Right atrium auricular region (tissue), 2 donors: ENCODE measurements at places on chromosomes 13 and 19. TPM values are rescaled to one million over a fixed set of nuclear protein-coding genes. Genes with fewer than 3 reads are reported as not detected.

GRCh38 chr13:70814684-70815083, 706.4 kb upstream of the KLHL1 start:
- H3K4me1 ChIP-seq, result no peaks in the 10 kb centered on the region
- H3K4me3 ChIP-seq, result no peak overlapping the region
- H3K27me3 ChIP-seq, result no peaks in the 10 kb centered on the region
- no peak overlapping the region for H3K27ac ChIP-seq
- no peaks in the 10 kb centered on the region for H3K36me3 ChIP-seq

GRCh38 chr19:54489341-54489740, 13.3 kb upstream of the LAIR2 start:
- no peak for DNase-seq
- H3K27ac ChIP-seq, result no peak overlapping the region
- H3K4me3 ChIP-seq, result no peak overlapping the region
- no peaks in the 10 kb centered on the region for H3K27me3 ChIP-seq

The PGLYRP2 gene
- not detected for total RNA-seq

- no peak for DNase-seq
- no peaks in the 10 kb centered on the region for H3K4me1 ChIP-seq
- H3K36me3 ChIP-seq, result no peaks in the 10 kb centered on the region
- H3K27ac ChIP-seq, result no peak overlapping the region
Observed at GRCh38 chr13:47215736-47216135, 318.9 kb upstream of the HTR2A start.

- DNase-seq, result peak; percentile 36
- no peaks in the 10 kb centered on the region for H3K4me1 ChIP-seq
- H3K4me3 ChIP-seq, result no peak overlapping the region
Observed at GRCh38 chr19:29324291-29324680, 111.3 kb upstream of the UQCRFS1 start.

The IGSF23 gene
- not detected for total RNA-seq

DNA sequence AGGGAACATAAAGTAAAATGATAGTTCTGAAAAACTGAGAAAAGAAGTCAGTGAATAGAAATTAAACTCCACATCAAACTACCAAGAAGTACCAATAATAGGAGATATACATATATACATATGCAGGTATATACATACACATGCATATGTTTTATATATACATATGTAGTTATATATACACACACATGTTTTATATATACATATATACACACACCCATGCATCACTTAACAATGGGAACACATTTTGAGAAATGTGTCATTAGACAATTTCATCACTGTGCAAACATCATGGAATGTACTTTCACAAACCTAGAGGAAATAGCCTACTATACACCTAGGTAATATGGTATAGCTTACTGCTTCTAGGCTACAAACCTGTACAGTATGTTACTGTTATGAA, 626.8 kb upstream of the PCDH9 start:
- H3K27me3 ChIP-seq, result no peaks in the 10 kb centered on the region
- no peak overlapping the region for H3K27ac ChIP-seq
- H3K4me1 ChIP-seq, result no peaks in the 10 kb centered on the region

The RFPL4A gene
- total RNA-seq, result not detected

The RXFP2 gene
- total RNA-seq, result not detected

The LILRB5 gene
- total RNA-seq, result 12.0 TPM

The KCNC3 gene
- total RNA-seq, result 1.4 TPM

DNA sequence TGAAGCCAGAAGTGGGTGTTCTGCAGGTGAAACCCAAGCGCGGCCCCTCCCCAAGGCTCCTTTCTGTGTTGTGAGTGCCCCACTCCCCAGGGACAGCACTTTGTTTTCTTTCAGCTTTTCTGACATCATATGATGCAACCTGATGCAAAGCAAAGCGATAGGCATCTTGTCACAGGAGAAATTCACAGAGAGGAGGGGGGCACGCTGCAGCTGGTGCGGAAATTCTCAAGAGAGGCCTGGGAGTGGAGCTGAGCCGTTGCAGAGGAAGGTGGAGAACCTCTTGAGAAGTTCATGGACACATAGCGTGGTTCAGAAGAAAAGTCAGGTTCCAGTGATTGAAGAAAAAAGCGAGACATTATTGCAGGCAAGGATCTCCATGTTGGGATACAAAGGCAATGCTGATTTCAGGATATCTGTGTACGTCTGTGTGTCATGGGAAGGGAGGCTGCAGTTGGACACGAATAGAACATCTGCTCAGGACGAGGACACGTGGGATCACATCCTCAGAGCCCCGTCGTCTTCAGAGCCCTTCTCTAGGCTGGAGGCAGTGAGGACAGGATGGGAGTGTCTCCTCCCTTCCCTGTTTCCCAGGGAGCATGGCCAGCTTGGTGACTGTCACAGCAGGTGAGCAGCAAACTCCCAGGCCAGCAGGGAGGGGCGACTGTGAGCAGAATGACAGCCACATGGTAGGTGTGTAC, 79.2 kb downstream of the IRS2 start:
- no peaks in the 10 kb centered on the region for H3K27me3 ChIP-seq
- no peak overlapping the region for H3K27ac ChIP-seq
- H3K36me3 ChIP-seq, result no peaks in the 10 kb centered on the region
- no peak overlapping the region for H3K4me3 ChIP-seq
- no peaks in the 10 kb centered on the region for H3K4me1 ChIP-seq

- DNase-seq, result peak; percentile 95
- peak overlapping the region; percentile 62 for H3K4me3 ChIP-seq
- H3K27me3 ChIP-seq, result no peaks in the 10 kb centered on the region
- H3K27ac ChIP-seq, result peak overlapping the region; percentile 81
Observed at GRCh38 chr19:52601025-52601973, 31.2 kb downstream of the ZNF701 start.

DNA sequence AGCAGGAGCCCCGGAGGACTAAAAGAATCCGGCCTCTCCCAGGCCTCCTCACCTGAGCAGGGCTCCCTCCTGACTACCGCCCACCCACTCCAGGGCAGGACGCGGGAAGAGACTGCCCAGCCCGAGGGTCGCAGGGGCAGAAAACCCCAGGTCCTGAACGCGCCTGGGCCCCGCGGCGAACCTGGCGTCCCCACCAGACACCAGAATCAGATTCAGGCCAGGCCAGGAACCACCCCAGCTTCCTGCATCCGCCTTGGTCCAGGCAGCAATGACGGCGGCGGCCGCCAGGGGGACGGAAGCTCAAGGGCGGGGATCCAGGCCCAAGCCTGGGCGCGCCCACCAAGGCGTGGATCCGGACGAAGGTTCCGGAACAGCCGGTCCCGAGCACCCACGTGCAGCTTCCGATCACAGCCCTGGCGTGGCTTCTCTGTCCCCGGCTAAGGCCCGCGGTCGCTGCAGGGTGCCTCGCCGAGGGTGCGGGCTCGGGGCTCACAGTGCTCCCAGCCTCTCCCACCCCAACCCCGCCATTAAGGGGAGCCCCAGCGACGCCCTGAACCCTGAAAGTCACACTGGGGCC, 3.6 kb downstream of the LGALS7 start:
- H3K4me1 ChIP-seq, result peaks cover 7% of the 10 kb centered on the region
- H3K4me3 ChIP-seq, result peak overlapping the region; percentile 49
- no peaks in the 10 kb centered on the region for H3K27me3 ChIP-seq
- peak; percentile 91 for DNase-seq
- no peaks in the 10 kb centered on the region for H3K36me3 ChIP-seq

DNA sequence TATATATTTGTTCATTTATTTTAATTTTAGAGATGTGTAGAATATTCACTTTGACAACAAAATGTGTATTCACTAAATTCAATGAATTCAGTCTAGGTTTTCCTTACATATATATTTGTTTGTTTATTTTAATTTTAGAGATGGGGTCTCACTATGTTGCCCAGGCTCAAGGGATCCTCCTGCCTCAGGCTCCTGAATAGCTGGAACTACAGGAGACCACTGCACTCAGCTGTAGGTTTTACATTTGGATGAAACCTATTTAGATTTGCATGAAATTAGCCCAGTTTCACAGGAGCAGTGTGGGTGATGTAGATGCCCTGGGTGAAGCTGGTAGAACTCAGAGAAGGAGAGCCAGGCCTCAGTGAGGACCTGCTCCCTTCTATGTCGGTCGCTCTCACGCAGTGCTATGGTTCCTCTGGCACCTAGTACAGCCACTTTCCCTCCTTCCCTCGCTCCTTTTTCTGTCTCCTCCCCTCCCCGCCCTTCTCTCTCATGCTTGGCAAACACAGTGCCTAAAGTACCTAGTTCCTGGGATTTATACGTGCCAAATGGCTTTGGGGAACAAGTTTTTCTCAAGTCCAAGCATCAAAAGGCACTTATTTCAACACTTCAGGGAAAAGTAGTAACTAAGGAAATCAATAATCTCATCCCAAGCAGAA, 14.7 kb upstream of the HMGB1 start:
- H3K36me3 ChIP-seq, result no peaks in the 10 kb centered on the region
- H3K27me3 ChIP-seq, result no peaks in the 10 kb centered on the region
- no peak for DNase-seq
- H3K4me1 ChIP-seq, result no peaks in the 10 kb centered on the region
- no peak overlapping the region for H3K27ac ChIP-seq

- no peak overlapping the region for H3K27ac ChIP-seq
- no peak for DNase-seq
- peaks cover 5% of the 10 kb centered on the region for H3K4me1 ChIP-seq
- no peaks in the 10 kb centered on the region for H3K27me3 ChIP-seq
- no peaks in the 10 kb centered on the region for H3K36me3 ChIP-seq
Observed at GRCh38 chr19:28184997-28185396, 1028.0 kb downstream of the UQCRFS1 start.

GRCh38 chr19:34172661-34173192, 423 bp downstream of the LSM14A start:
- peak overlapping the region; percentile 94 for H3K4me3 ChIP-seq
- DNase-seq, result no peak
- H3K27me3 ChIP-seq, result no peaks in the 10 kb centered on the region
- H3K36me3 ChIP-seq, result no peaks in the 10 kb centered on the region
- H3K4me1 ChIP-seq, result peaks cover 54% of the 10 kb centered on the region

GRCh38 chr19:32868206-32868950, 1.2 kb downstream of the SLC7A9 start:
- no peak overlapping the region for H3K27ac ChIP-seq
- H3K4me1 ChIP-seq, result no peaks in the 10 kb centered on the region
- no peaks in the 10 kb centered on the region for H3K27me3 ChIP-seq
- H3K4me3 ChIP-seq, result no peak overlapping the region
- H3K36me3 ChIP-seq, result no peaks in the 10 kb centered on the region

DNA sequence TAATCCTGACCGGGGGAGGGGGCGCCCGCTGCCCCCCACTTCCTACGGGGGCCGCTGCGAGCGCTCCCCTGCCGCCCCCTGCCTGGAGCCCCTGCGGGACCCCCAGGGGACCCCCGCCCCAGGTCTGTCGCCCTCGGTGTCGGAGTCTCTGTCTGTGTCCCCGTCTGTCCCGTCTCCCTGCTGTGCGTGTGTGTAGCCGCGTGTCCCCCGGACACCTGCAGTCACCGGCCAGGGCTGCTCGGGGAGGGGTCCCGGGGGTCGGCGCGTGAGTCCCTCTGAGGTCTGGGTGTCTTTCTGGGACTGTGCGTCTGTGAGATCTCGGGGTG, 7.7 kb upstream of the NFIC start:
- no peaks in the 10 kb centered on the region for H3K36me3 ChIP-seq
- H3K4me3 ChIP-seq, result peak overlapping the region; percentile 99
- no peak for DNase-seq
- no peaks in the 10 kb centered on the region for H3K27me3 ChIP-seq

DNA sequence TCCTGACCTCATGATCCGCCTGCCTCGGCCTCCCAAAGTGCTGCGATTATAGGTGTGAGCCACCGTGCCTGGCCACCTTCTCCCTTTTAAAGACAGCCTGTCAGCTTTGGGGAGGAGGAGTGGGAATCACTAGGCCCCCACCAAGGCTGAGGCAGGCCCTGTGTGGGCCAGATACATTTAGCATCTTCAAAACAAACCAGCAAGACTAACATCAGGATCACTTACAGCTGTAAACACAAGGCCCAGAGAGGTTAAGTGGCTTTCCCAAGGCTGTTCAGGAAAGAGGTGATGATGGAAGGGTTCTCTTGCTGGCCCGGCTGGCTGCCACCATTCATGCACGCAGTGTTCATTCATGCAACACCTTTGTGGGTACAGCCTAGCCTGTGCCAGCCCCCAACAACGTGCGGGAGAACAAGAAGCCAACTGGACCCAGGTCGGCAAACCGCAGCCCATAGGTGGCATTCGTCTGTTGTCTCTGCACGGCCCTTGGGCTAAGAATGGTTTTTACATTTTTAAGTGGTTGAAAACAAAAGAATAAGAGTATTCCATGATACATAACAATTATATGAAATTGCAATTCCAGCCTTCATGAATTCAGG, 23.0 kb downstream of the IER2 start:
- H3K27me3 ChIP-seq, result no peaks in the 10 kb centered on the region
- no peak for DNase-seq
- no peaks in the 10 kb centered on the region for H3K36me3 ChIP-seq
- H3K27ac ChIP-seq, result peak overlapping the region; percentile 64

DNA sequence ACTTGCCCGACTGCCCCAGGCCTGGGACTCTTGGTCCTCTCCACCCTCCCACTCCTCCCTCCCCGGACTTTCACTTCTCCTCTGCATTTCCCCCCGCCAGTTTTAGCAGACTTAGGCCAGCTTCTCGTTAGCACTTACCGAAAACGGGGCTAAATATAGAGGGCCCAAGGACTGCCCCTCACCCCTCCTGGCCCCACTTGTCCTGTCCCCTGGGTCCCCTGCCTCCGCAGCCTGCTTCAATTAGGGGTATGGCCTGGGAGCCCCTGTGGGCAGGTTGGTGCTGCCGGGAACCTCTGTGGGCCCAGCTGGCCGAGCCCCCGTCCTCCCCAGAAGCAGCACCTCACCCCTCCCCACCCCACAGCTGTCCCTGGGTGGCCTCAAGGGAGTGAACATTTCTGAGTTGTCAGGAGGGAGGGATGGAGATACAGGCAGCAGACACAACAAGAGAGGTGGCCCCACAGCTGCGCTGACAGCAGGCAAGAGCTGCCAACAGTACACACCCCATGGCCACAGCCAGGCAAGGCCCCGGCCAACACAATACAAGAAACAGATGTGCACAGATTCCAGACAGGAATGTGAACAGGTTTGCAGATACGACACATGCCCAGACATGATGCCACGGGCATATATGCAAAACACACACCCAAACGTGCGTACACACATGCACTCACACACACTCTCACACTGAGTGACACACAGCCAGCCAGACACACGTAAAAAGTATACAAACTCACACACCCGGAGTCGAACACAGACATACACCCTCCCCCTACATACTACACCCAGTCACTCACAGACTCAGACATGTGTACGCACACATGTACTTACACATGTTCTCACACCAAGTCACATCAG, 2.6 kb downstream of the POU2F2 start:
- H3K4me1 ChIP-seq, result no peaks in the 10 kb centered on the region
- H3K36me3 ChIP-seq, result no peaks in the 10 kb centered on the region
- no peak overlapping the region for H3K4me3 ChIP-seq
- no peak overlapping the region for H3K27ac ChIP-seq

The CGB3 gene
- total RNA-seq, result not detected

DNA sequence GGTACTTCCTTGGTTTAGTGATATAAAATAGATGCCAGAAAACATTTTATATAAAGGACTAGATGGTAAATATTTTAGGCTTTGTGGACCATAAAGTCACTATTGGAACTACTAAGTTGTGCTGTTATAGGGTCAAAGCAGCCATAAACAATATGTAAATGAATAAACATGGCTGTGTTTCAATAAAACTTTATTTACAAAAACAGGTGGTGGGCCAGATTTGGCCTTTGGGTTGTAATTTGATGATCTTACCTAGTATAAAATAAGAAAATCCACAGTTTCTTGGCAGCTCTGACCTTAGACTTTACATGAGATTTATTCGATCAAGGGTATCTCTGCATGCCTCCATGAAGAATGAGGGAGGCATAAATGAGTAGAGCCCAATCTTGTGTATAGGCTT, 232.0 kb upstream of the PCDH9 start:
- no peaks in the 10 kb centered on the region for H3K36me3 ChIP-seq
- no peak overlapping the region for H3K4me3 ChIP-seq
- H3K4me1 ChIP-seq, result no peaks in the 10 kb centered on the region
- DNase-seq, result no peak

The HSPBP1 gene
- total RNA-seq, result 29.6 TPM

- H3K36me3 ChIP-seq, result peaks cover 66% of the 10 kb centered on the region
- no peaks in the 10 kb centered on the region for H3K27me3 ChIP-seq
- H3K4me1 ChIP-seq, result no peaks in the 10 kb centered on the region
- no peak overlapping the region for H3K4me3 ChIP-seq
- H3K27ac ChIP-seq, result no peak overlapping the region
Observed at GRCh38 chr13:98881390-98881789, 96.5 kb downstream of the DOCK9 start.
